ENCODE measurements at places on chromosomes 3 and 15.

DNA sequence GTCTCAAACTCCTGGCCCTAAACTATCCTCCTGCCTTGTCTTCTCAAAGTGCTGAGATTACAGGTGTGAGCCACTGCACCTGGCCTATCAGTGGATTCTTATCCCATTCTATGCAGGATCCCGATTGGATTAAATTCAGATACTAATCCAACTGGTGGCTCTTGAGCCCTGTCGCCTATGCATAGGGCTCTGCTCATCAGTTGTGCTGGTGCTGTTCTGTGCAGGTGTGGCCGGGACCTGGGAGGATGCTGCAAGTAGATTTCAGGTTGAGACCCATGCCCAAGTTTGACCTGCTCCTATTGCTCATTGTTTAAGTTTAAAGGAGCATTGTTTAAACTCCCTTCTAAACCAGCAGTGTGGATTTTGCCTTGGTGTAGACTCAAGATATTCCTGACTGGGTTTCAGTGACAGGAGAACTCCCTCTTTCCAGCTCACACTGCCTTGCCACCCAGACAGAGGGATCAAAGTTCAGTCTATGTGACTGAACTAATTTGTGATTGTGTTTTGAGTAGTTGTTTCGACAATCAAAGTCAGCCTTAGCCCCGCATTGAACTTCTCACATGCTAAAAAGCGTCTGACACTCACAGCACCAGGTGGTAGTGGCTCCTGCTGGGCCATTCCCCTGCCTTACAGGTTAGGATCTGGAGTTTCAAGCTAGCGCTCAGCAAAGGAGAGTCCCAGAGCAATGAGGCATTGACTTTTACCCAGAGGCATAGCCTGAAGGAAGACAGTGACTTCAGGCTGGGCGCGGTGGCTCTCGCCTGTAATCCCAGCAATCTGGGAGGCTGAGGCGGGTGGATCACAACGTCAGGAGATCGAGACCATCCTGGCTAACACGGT is 45.0 kb upstream of the PIK3CB start:
- no peak for DNase-seq

- DNase-seq, result no peak
Measured at GRCh38 chr3:101183151-101183550, 137.2 kb downstream of the IMPG2 start.

DNA sequence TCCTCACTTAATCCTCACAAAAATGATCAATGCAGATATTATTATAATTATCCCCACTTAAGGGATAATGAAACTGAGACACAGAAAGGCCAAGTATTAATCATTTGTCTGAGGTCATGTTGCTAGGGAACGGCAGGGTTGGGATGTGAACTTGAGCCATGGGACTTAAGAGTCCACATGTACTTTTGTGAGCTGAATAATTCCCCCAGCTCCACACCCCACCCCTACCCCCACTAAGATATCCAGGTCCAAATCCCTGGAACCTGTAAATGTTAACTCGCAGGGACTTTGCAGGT is 290.5 kb upstream of the GADL1 start:
- no peak for DNase-seq

GRCh38 chr3:1092771-1093170 is at the start of gene CNTN6:
Gene CNTN6 (plus strand): TSS chr3:1093024. CDS start chr3:1148009, 54,985 bp downstream.
- no peak for DNase-seq
